ENCODE measurements at places on chromosomes 7 and 10.

- DNase-seq, result no peak
These were observed 47.0 kb upstream of the ZNF107 start for GRCh38 chr7:64618785-64619456.

DNA sequence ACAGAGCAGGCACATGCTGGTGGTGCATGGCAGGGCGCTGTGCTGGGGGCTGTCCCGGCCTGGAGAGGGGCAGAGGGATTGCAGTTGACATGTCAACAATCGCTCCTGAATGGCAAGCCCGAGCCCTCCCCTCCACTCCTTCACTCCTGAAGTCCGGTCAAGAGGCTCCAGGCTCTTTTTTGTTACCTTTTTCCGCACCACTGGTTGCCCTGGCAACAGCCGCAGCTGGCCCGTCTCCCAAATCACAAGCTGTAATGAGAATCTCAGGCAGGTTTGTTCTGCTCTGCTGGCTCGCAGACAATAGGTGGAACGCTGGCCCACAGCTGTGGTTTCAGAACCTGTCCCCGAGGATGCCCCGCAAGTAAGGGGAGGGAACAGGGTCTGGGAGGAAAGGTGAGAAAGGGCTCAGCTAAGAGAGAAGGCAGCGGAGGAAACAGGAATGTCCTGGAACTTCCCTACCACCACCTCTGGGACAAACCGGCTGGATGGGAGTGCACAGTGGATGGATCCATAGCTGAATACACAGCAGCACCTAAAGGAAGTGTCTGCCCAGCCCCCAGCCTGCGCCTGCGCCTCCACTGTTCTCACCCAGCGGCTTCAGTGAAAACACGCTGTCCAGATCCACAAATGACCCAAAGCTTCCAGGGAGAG is 58.9 kb downstream of the CALML3 start:
- no peak for DNase-seq

- no peak for DNase-seq
These were observed 17.3 kb upstream of the EVX1 start for GRCh38 chr7:27224983-27225934.

DNA sequence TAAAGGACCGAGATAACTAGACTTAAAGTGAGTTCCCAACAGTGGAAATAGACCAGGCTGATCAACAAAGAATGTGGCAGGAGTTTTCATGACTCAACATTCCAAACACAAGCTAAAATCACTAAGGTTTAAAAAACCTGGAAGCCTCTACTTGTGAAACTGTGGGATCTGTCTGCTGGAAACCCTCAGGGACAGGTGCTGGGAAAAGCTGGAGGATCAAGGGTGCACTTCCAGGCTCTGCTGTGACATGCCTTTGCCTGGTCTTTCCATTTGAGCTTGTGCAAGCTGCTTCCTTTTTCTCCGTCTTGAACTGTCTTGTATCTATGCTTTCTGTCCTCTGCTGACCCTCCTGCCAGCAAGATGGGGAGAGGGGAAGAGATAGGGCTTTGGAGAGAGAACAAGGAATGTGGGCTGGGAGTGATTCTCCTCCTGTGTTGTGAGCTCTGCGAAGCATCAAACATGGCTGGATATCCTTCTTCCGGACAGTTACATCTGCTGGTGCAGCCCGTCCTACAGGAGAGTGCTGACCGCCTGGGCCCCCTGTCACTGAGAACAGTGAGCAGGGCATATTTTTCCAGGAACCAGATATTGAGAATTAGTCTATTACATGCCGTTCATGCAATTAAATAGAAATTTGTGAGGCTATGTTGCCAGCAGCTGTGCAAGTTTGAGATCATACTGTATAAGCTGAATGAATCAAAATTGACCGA is 25.5 kb downstream of the ARHGAP22 start:
- DNase-seq, result no peak

DNA sequence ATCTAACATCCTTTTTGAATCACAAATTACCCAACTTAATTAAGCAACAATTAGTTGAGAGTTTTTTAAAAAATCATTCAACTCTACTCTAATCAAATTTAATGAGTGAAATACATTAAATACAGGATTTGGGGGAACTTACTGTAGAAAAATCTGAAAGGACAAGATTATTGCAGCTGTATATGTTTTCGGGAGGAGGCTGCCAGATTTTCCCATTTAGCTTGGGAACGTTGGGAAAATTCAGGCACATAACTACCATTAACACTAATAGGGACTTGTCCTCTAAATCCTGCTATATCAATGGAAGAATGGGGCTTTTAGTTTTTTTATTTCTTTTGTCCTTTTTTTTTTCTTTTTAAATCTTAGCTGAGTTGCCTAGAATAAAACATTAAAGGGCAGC is 691.4 kb upstream of the FZD8 start:
- no peak for DNase-seq

- no peak for DNase-seq
These were observed 7.0 kb upstream of the SPAG6 start for GRCh38 chr10:22338185-22338900.

GRCh38 chr7:24866004-24866615 is 108.8 kb upstream of the GSDME start:
- no peak for DNase-seq

- no peak for DNase-seq
These were observed 238.4 kb upstream of the MEOX2 start for GRCh38 chr7:15924910-15925309.

DNA sequence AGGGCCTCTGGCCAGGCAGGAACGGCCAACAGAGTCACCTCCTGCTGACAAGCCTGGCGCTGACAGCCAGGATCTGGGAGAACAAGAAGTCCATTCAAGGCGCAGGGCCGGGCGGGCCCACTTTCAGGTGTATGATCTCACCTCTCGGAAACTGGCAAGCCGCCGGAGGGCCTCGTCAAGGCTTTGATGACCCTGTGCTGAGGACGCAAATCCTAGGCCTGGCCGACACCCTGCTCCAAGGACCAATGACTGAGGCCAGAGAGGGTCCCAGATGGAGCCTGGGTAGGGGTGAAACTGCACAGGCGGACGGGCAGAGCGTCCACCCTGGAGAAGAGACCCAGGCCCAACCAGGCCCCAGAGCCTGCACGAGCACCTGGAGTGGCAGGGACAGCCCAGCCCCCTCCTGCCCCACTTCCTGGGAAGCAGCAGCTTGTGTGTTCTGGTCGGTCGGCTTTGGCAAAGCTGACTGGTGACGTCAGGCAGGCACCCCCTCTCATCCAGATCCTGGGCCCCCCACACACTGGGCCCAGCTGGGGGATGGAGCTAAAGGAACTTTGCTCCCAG is 30.6 kb downstream of the MYL10 start:
- no peak for DNase-seq

DNA sequence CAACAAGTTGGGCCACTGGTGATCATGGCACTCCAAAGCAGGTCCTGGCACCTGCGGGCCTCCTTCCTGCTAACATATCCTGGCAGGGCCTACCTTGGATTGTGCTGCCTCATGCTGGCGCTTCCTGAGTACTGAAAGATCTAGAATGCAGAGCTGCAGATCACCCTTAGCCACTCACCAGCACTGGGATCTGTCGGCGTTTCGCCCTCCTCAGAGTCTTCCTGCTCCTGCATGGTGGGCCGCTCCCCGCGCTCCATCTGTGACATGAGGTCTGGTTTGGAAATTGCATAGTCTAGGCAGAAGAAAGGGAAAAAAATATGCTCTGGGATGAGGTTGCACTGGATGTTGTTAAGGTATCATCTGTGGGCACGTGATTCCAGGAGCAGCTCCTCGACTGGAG is 10.0 kb downstream of the ZNF777 start:
- no peak for DNase-seq

GRCh38 chr10:8059191-8059936 is 4.9 kb downstream of the GATA3 start:
- no peak for DNase-seq

- DNase-seq, result no peak
These were observed 33.0 kb upstream of the EN2 start for GRCh38 chr7:155425011-155425340.

DNA sequence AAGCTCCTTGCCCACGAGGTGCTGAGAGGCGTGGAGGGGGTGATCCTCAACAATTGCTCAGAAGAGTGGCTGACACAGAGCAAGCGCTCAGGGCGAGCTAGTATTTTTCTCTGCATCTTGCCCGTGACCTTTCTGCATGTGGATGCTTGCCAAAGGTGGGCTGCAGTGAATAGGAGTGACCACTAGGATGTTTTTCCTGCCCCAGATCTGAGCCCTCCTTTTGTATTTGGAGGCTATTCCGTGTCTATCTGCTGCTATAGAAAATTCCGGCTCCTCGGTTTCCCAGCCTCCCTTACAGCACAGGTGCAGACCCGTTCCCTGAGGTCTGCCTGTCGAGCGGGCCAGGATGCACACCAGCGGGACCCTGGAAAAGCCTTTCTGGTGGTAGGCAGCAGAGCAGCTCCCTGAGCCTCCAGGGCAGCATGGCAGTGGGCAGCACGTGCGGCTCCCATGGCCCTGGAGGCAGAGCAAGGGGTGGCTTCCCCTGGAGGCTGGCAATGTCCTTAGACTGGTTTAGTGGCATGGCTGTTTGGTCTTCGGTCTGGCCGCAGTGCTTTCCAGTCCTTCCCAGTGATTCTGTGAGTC is 145.1 kb upstream of the PCBD1 start:
- DNase-seq, result no peak

GRCh38 chr10:23095966-23096801 is 805 bp downstream of the MSRB2 start:
- DNase-seq, result no peak

DNA sequence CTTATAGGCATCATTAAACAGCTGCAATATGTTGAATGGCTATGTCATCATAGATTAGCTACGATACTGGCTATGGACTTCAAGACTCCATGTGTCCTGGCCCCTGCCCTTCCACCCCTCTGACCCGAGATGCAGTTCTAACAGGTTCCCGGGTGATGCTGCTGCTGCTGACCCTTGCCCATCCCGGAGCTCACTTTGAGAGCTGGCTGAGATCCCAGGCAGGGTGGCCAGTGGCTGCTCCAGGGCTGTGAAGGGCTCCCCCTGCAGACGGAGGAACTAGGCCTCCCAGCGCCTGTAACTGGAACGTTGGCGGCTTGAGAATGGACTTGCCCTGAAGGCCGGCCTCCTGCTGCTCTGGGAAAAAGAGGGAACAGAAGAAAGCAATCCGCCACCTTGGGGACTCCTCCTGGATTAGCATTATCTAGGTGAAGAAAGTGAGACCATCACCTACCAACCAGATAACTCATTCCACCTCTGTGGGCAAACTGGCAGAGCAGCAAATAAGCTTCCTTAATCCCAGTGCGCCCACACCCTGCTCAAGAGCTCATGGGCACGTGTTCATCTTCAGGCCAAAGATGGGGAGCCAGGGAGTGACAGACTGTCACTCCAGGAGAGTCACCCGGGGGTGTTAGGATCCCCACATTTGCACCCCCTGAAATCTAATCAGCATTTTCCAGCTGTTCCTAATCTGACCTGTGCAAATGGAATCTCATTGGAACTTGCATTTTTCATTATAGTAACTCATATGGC is 56.8 kb downstream of the PARP12 start:
- DNase-seq, result no peak

DNA sequence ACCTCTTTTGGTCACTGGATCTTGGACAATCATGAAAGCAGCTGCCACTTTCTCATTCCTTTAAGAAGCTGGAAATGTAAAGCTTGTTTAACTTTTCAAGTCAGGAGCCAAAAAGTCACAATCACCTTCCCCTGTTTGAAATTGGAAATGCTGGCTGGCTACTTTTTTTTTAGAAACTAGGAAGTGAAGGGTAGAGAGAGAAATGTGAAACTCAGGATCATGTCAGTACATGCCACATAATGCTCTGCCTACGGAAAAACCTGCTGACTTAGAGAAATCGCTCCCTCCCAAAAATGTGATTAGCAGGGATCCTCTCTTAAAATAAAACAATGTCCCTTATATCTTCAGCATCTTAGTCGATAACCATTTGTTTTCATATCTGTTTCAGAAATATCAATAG is 188.4 kb upstream of the C7orf33 start:
- DNase-seq, result no peak

GRCh38 chr10:127132451-127132850 is 63.9 kb downstream of the INSYN2A start:
- no peak for DNase-seq

DNA sequence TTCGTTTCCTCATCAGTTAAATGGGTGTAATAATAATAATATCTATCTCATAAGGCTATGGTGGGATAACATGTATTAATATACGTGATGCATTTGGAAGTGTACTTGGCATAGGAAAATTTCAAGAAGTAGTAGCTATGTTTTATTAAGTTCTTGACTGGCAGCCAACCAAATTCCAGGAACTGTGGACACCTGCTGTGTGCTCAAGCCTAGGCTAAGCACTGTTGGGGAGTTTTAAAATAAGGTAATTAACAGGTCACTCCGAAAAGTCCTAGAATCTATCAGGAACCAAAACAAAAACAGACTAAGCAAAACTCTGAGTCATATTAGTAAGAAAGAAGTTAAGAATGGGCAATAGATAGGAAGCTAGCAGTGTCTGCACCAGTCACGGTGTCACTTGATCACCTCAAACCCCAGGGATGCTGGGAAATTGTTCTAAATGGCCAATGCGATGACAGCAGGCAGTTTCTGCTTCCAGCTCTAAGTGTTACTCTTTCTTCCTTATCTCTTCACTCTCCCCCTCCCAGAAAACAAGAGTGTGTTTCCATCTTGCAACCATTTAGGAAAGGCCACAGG is 92.0 kb upstream of the GDF10 start:
- no peak for DNase-seq

Measured in stimulated activated CD4-positive, alpha-beta T cell treated with anti-CD3 and anti-CD28 coated beads, TNF-alpha, amount 100 ng/mL, for 24 hours (primary cell).